ENCODE measurements at places on chromosomes 12 and 14.

- no peak for DNase-seq
Measured at GRCh38 chr12:63898764-63899337, 54.4 kb downstream of the SRGAP1 start.

DNA sequence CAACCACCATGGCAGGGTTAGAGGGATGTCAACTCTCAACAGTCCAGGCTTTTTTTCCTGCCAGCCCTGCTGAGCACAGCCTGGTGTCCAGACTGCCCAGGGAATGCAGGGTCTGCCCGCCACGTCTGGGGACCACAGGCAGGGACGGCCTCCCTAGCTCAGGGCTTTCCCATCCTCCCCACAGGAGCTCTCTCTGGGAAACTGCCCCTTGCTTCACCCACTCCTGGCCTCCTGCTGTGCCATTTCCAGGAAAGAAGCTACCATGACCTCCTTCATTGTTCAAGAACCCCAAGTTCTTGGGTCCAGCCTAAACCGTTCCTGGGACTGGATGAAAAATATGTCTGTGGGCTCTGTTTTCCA is 4.8 kb downstream of the SCNN1A start:
- no peak for DNase-seq

DNA sequence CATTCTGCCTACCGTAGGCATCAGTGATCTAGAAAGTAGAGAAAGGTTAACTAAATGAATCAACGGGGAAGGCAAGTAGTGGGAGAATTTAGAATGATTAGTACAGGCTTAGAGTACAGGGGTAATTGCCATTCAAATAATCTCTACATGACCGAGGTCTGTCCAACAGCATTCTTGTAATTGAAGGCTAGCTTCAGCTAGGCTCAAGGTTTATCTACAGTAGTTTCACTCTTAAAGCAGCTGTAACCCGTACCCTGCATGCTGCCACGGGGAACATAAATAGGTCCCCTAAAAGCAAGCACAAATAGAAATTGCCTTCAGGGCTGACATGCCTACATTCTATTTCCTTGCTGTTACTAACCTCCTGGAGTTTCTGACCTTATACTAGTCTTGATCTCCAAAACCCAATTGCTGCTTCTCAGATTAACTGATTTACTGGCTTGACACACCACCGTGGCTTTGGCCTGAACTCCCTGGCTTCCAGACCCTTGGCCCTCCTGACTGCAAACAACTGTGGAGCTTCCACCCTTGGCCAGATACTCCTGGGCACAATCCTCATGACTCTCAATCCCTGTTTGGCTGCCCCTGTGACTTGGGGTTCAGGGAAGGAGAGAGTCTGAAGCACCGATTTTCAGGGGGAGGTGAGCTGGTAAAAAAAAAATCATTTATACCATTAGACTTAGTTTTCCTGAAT is 242.1 kb upstream of the FOXN3 start:
- DNase-seq: no peak

- DNase-seq: no peak
Measured at GRCh38 chr12:131831635-131832041, 3.4 kb downstream of the MMP17 start.
